Peyer's patch (tissue), 4 donors: ENCODE measurements at places on chromosomes 3 and 15. TPM values are rescaled to one million over a fixed set of nuclear protein-coding genes. Genes with fewer than 3 reads are reported as not detected.

DNA sequence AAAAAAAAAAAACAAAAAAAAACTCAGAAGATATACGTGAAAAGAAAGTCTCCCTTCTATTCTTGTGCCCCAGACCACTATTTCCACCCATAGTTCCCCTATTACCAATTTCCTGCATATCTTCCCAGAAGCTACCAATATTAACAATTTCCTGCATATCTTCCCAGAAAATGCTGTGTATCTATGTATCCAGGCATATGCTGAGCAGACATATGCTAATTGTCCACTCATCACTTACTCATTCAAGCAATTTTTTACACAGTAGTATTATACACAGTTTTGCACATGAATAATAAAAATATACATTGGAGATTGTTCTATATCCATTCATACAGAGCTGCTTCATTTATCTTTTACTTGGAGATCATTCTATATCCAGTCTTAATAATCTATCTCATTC is 12.6 kb upstream of the SLMAP start:
- DNase-seq = no peak
- no peaks in the 10 kb centered on the region for H3K4me1 ChIP-seq
- H3K4me3 ChIP-seq = no peak overlapping the region

DNA sequence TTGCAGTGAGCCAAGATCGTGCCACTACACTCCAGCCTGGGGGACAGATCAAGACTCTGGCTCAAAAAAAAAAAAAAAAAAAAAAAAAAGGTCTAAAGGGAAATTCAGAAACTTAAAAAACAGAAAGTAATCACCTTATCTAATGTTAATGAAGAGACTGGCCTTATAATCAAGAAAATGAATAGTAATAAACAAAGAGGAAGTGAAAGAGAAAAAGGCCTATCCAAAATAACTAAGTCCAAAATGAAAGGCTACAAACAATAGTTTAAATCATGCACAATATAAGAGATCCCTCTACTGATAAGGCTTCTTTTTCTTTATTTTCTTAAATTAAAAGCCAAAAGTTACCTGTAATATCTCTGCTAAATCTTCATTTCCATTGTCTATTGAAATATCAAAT is 37.1 kb upstream of the HDC start:
- H3K27ac ChIP-seq = no peak overlapping the region
- no peak for DNase-seq
- no peaks in the 10 kb centered on the region for H3K36me3 ChIP-seq
- H3K4me1 ChIP-seq = no peaks in the 10 kb centered on the region

GRCh38 chr3:181696626-181697230 is 15.0 kb upstream of the SOX2 start:
- H3K4me1 ChIP-seq = no peaks in the 10 kb centered on the region
- DNase-seq = no peak
- H3K4me3 ChIP-seq = no peak overlapping the region
- no peak overlapping the region for H3K27ac ChIP-seq

Gene KLF13
- total RNA-seq = 76.9 TPM

Gene AAGAB
- total RNA-seq = 54.5 TPM

Gene SLC27A2
- 17.4 TPM for total RNA-seq
